ENCODE measurements at places on chromosomes 2 and 18. TPM values are rescaled to one million over a fixed set of nuclear protein-coding genes. Genes with fewer than 3 reads are reported as not detected.

- DNase-seq = no peak
These were observed 11.2 kb downstream of the ARID5A start for GRCh38 chr2:96547731-96548171.

- no peak for DNase-seq
These were observed 78.5 kb downstream of the FMNL2 start for GRCh38 chr2:152413228-152414030.

GRCh38 chr2:120464448-120464931 is 118.6 kb downstream of the INHBB start:
- no peak for DNase-seq

- no peak for DNase-seq
These were observed 32.1 kb downstream of the CLASP1 start for GRCh38 chr2:121617042-121617599.

- no peak for DNase-seq
These were observed 190.2 kb downstream of the MYCN start for GRCh38 chr2:16130541-16130880.

- DNase-seq = no peak
These were observed 42.4 kb downstream of the XDH start for GRCh38 chr2:31372097-31372496.

- DNase-seq = no peak
These were observed 55.2 kb upstream of the CAB39 start for GRCh38 chr2:230657462-230657861.

TRPM8 gene
- total RNA-seq = not detected

DNA sequence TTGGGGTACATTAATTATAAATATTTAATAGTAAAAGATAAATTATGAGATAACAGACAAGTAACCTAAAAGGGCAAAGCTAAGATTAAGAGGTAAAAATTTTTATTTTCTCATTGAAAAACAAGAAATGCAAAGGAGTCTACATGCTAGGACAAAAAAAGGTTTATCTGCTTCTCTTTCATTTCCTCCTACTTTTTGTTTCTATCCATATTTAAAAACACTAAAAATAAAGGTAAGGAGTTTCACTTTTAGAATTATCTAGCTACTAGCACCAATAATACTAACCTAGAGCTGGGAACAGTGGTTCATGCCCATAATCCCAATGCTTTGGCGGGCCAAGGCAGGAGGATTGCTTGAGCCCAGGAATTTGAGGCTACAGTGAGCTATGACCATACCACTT is 1551.7 kb upstream of the SLC39A10 start:
- no peak for DNase-seq
